CD8-positive, alpha-beta memory T cell (primary cell): ENCODE measurements at places on chromosomes 2 and 18. TPM values are rescaled to one million over a fixed set of nuclear protein-coding genes. Genes with fewer than 3 reads are reported as not detected.

The SRD5A2 gene
- not detected for total RNA-seq

DNA sequence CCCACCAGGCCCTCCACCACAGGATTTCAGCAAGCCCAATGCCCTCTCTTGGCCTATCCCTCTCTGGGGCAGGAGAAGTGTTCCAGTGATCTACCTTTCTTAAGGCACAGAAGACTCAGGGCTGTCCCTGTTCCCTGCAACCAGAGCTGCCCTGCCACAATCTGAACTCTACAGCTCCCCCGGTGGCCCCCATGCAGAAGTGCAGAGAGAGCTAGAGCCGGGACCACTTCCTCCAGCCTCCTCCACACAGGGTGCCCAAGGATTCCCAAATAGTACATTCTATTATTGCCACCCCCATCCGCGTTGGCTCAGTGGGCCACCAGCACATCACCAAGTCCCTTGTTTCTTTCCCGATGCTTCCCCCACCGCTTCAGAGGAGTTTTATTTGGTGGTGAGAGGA, 114.8 kb upstream of the PTPRM start:
- H3K4me1 ChIP-seq = no peaks in the 10 kb centered on the region
- H3K27me3 ChIP-seq = no peaks in the 10 kb centered on the region
- H3K27ac ChIP-seq = no peak overlapping the region
- H3K36me3 ChIP-seq = no peaks in the 10 kb centered on the region

GRCh38 chr2:46006473-46007025, 290.7 kb upstream of the EPAS1 start:
- H3K4me1 ChIP-seq = no peaks in the 10 kb centered on the region
- H3K27ac ChIP-seq = no peak overlapping the region
- H3K27me3 ChIP-seq = no peaks in the 10 kb centered on the region
- no peaks in the 10 kb centered on the region for H3K36me3 ChIP-seq
- DNase-seq = no peak
- H3K4me3 ChIP-seq = no peak overlapping the region

DNA sequence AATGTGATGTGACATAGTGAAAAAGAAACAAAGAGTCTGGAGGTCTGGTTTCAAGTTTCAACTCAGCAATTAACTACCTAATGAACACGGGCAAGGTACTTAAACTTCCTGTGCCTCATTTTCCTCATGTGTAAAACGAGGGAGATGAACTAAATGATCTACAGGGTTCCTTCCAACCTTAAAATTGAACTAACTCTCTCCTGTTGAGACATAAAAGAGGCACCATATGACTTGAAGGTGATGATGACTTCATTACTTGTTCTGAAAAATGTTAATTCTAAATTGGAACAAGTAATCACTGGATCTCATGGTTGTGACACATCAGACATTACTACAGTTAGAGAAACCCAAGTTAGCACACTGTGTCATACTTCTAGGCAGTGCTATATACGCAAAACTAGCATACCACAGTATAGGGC, 8.9 kb upstream of the REL start:
- H3K36me3 ChIP-seq = no peaks in the 10 kb centered on the region
- H3K27ac ChIP-seq = no peak overlapping the region
- peaks cover 11% of the 10 kb centered on the region for H3K4me1 ChIP-seq
- H3K27me3 ChIP-seq = no peaks in the 10 kb centered on the region

- H3K27ac ChIP-seq = no peak overlapping the region
- no peak overlapping the region for H3K4me3 ChIP-seq
Measured at GRCh38 chr18:8142131-8142711, 467.0 kb upstream of the RAB12 start.

DNA sequence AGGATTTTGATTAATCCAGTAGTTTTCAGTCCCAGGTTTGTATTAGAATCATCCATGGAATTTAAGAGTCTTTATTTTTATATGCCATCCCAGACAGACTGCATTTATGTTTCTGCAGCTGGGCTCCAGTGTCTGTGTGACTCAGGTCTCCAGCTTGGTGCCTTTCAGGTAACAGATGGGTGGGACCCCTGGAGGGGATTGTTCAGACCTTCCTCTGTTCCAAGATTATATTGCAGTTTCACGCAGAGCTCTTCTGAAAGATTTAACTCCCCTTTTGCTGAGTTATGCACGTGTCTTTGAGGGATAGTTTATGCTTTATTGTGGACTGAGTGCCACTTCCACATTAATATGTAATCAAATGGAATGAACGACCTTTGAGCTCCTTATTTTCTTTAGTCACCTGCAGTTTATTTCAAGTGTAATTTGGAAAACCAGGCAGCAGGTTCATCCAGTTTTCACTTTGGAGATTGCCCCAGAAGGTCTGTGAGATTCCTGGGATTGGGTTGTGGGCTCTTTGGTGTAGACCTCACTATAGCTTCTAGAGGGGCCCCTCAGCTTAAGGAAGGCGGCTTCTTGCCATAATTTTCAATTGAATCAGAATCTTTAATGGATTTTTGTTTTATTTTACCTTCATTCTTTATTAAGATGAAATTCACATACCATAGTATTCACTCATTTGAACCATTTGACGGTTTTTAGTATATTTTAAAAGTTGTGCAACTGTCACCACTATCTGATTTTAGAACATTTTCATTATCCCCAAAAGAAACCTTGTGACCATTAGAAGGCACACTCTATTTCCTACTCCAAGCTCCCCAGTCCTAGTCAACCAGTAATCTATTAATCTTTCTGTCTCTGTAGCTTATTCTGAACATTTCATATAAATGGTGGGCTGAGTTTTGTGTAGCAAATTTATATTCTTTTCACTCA, 135.0 kb downstream of the WDSUB1 start:
- H3K27me3 ChIP-seq = no peaks in the 10 kb centered on the region
- H3K4me3 ChIP-seq = no peak overlapping the region
- H3K27ac ChIP-seq = no peak overlapping the region
- H3K36me3 ChIP-seq = no peaks in the 10 kb centered on the region
- peaks cover 25% of the 10 kb centered on the region for H3K4me1 ChIP-seq
- DNase-seq = no peak
